ENCODE measurements at places on chromosomes 6 and 20.

DNA sequence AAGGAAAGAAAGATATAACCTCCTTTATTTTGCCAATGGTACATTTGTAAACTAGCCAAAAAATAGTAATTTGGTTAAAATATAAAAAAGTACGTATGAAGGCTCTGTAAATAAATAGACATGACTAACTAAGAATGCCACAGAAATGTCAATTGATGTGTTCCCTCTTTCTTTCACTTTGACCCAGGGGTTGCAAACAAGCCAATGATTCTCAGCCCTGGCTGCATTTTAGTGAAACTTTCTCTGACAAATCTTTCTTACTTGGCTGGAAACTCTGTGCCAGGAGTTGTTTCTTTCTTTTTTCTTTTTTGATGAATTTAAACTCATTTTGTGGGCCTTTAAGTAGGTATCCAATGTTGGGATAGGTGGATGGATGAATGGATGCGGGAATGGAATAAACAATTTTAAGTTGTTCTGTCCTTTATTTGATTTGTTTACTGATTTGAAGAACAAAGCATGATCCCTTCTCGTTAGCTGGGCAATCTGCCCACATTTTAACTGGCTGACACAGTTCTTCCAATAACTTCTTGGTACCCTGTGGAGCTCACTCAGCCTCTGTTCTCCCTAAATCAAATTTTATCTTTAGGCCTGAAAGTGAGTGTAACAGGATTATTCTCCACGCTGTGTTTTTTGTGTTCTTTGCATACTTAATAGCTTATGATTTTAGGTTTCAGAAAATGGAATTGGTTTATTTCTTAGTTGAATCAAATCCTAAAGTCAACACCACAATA, 58.6 kb upstream of the GCLC start:
- DNase-seq, result no peak

DNA sequence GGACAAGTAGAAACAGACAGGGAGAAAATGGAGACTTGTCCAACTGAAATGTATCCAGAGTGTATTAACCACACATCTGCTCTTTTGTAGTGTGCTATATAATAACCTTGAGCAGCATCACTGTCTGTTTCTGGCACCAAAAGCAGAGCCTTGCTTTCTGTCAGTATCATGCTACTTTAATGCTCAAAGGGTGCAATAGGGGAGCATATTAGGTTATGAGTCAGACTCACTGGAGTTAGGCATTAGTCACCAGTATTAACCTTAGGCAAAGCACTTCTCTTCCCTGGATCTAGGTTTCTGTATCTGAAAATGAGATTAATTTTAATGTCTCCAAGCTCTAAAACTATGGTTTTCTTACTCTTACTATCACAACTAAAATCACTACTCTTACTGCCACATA, 280.1 kb downstream of the TFAP2B start:
- DNase-seq, result no peak

DNA sequence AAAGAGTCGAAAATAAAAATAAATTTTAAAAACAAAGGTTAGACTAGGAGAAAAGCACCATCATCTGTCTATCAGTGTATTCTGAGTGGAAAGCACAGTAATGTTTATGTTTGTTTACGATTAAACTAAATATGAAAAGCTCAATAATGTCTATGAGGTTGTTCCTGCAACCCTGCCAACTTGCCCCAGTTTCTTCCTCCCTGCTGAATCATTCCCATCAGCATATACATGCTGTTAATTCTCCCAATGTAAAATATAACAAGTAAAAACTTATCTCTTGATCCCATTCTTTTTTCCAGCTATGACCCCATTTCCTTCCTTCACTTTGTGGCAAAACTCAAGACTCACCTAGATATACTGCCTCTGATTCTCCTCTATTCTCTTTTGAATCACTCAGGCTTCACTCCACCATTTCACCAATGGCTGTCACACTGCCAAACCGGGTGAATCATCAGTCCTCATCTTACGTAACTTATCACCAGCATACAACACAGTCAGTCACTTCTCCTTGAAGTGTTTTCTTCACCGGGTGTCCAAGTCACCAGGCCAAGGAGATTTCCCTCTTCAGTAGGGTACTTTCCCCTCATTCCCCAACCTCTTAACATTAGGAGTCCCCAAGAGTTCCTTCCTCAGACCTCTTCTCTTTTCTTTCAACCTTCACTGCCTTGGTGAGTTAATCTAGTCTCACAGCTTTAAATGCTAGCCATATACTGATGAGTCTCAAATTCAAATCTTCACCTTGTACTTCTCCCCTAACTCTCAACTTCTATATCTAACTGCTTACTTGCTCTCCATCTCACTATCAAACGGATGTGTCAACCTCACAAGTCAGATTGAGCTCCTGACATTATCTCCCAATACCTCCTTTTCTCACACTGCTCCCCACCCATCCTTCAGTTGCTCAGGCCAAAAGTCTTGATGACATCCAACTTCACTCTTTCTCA, 6.2 kb downstream of the TMEM242 start:
- peak; percentile 50 for DNase-seq

DNA sequence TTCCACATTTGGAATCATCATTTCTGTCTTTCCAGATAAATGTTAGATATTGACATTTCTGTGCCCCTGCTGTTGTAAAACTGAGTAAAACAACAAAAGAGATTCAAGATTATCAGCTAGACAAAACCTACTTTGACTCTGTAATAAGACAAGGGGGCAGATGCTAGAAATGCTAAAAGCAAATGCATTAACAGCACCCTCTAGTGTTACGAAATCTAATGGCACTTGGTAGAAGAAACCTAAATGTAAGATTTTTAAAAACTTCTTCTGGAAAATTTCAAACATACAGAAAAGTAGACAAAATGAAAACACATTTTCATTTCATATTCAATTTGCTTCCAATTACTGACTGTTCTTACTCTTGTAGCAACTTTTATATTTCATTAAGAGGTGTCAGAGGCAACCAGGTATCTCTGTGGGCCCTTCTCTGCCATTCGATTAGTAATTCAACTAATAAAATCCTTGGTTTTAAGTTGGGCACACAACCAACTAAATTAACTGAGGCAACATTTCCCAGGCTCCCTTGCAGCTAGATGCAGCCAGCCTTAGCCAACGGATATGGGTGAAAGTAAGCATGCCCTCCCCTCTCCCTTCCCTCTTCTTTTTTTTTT, 45.0 kb downstream of the SLC23A2 start:
- peak; percentile 49 for DNase-seq

DNA sequence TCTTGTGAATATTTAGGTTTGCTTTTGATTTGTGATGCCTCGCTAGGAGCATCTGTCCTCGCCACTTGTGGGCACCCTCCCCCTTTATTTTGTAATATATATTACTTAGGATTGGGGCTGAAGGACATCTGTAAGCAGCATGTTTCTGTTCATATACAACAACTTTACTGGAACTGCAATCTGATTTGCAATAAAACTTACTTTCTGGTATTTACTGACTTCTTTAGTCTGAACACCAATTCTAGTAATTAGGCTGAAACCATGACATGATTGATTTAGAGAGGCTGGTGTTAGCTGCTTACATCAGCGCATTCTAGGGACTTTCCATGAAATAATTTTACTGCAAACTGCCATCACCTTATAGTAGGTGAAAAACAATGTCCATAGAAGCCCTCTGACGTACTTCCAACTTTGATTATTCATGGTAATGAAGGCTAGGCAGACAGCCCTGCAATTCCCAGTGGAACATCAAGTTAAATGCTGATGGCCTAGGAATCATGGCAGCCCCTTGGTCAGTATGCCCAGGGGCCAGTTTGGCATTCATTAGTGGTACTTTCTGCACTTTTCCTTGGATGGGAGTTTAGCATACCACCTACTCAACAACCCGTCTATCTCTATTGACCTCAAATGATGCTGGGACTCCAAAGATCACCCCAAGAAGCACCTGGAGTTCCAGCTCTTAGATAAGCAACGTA, 132.9 kb upstream of the MCHR2 start:
- DNase-seq, result no peak

GRCh38 chr6:34729631-34730470, 27.5 kb upstream of the SNRPC start:
- DNase-seq, result no peak

- DNase-seq, result no peak
These were observed 1.4 kb downstream of the DEFB132 start for GRCh38 chr20:258963-259362.

DNA sequence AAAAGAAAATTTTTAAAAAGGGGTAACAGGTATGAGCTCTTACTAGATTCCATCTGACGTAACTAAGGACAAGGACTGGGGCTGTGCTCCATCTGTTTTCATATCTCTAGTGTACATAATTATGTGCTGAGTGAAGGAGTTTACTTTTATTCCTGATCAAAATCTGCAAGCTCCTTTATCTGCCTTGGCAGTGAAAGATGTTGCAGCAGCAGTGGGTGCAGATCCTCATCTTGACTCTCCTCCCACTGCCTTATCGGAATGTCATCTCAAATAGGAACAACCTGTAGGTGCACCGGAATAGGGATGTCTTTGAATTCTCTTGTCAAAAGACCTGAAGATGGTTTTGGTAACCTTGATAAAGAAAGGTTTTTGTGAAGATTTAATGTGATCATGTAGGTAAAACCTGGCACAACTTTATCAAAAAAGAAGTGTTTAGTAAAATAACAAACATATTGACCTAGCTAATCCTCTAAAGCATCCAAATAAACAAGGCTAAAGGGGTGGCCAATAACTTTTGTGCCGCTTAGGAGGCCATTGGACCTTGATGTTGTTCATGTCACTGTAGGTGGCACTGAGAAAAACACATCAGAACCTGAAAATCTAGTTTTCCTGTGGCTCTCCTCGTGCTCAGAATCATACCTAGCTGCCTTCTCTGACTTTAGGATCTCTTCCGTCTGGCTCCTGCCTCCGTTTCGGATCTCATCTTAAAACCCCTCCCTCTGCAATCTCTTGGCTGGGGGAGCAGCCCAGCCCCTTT, 19.0 kb upstream of the SLC16A10 start:
- no peak for DNase-seq

- DNase-seq, result no peak
These were observed 117.2 kb downstream of the BANF2 start for GRCh38 chr20:17816804-17817587.

GRCh38 chr6:166687879-166688205, 60.8 kb upstream of the RPS6KA2 start:
- DNase-seq, result no peak

- no peak for DNase-seq
These were observed 37.0 kb downstream of the RANBP9 start for GRCh38 chr6:13674533-13675190.

GRCh38 chr6:126535595-126535994, 195.7 kb downstream of the CENPW start:
- no peak for DNase-seq

- no peak for DNase-seq
These were observed 314.5 kb downstream of the EYA4 start for GRCh38 chr6:133555685-133556084.

- DNase-seq, result no peak
These were observed 234.9 kb upstream of the PLN start for GRCh38 chr6:118313208-118313607.

GRCh38 chr6:106159531-106159940, 73.4 kb downstream of the PRDM1 start:
- peak; percentile 77 for DNase-seq

- peak; percentile 12 for DNase-seq
These were observed 687.9 kb upstream of the CITED2 start for GRCh38 chr6:140062043-140063020.

DNA sequence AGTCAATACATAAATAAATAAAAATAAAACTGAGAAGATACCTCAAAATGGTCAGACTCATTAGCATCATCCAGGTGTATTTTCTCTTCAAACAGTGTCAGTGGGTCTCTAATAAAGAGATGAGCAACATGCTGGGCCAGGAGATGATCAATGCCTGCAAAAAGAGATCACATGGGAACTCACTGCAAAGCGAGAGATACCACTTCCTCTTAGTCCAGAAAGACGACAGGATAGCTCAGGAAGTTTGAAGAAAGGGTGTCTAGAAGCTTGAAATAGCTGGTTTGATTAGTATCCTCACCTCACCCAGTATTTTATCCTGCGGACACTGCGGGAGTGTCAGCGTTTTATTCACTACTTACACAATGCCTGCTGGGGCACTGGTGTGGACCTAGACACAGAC, 38.0 kb downstream of the GCLC start:
- DNase-seq, result no peak

Measured in LoVo (cell line).